ENCODE measurements at places on chromosomes 6 and 20. TPM values are rescaled to one million over a fixed set of nuclear protein-coding genes. Genes with fewer than 3 reads are reported as not detected.

Gene C2
- total RNA-seq: 1.6 TPM

Gene SMIM28
- total RNA-seq: not detected

Gene WASF1
- 5.3 TPM for total RNA-seq

Gene LY6G6D
- not detected for total RNA-seq

Gene CCM2L
- not detected for total RNA-seq

Gene ROS1
- total RNA-seq: not detected

Gene RGL2
- 17.7 TPM for total RNA-seq

Gene SMOC2
- not detected for total RNA-seq

Gene LRFN2
- total RNA-seq: not detected

Gene RSPO3
- total RNA-seq: not detected

Gene BACH2
- total RNA-seq: 78.0 TPM

Gene PTK6
- 0.26 TPM for total RNA-seq

Gene C6orf58
- 0.18 TPM for total RNA-seq

Gene RBBP8NL
- not detected for total RNA-seq

Gene HLA-DPA1
- total RNA-seq: 16.3 TPM

DNA sequence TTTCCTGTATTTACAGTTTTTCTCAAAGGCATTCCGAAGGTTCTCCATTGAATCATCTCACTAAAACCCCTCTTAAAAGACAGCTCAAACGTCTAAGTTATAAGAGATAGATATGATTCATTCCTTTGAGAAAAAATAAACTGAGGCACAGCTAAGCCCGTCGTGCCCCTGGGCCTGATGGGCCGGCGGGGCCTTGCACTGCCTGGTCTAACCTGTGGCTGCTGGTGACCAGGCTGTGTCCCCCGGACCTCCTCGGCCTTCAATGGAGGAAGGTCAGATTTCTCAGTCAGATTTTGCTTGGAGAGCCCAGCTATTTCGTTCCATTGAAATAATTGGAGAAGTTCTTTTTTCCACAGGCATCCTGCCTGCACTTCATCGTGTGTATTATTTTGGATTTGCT, 11.3 kb upstream of the FOXC1 start:
- DNase-seq: no peak

DNA sequence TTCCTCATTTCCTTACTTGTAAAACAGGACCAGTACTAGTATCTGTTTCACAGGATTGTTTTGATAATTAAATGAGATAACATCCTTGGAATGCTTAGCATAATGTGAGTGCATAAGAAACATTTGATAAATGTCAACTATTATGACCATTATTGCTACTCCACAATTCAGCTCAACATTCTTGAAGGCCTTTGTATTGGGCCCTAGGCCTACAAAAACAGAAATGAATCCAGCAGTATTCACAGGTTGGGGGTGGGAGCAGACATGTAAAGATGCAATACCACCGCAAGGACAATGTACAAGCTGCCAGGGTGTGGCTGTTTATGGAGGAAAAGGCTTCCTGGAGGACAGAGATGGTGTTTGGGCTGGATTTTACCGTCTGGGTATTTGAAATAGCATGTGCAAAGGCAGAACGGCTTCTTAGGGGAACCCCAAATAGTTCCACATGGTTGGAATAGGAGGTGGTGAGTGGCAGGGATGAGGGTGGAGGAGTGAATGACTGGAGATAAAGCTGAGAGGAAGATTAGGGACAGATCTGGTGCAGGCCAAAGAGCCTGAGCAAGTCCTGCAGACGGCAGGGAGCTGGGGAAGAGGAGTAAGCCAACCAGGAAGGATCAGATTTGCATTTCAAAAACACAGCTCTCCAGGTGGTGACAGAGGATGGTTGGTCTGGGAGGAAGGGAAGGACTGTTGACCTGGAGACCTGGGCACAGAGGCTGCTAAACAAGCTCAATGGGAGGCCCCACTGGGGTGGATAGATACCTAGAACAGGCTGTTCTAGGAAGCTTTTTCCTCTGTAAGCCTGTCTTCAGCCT, 57.0 kb upstream of the EPB41L1 start:
- DNase-seq: no peak

DNA sequence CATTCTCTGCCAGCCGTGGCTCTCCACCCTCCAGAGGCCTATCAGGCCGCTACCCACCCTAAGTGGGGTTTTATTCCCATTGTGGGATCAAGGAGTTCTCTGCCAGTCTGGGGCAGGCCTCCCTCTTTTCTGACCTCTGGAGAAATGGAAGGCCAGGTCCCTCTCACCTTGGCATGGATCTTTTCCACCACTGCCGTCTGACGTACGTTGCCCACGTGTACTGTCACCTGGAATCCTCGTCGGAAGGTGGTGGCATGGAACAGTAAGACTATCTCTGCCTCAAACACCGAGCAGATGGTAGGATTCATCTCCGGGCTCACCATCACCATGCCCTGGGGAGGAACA, 7.3 kb downstream of the GTPBP2 start:
- DNase-seq: no peak

- no peak for DNase-seq
Observed at GRCh38 chr6:101931766-101932165, 538.3 kb downstream of the GRIK2 start.

- DNase-seq: no peak
Observed at GRCh38 chr6:169344750-169345065, 91.1 kb upstream of the THBS2 start.

- no peak for DNase-seq
Observed at GRCh38 chr20:43014206-43014605, 175.5 kb downstream of the PTPRT start.

- no peak for DNase-seq
Observed at GRCh38 chr6:25053875-25054371, 118.2 kb upstream of the RIPOR2 start.

DNA sequence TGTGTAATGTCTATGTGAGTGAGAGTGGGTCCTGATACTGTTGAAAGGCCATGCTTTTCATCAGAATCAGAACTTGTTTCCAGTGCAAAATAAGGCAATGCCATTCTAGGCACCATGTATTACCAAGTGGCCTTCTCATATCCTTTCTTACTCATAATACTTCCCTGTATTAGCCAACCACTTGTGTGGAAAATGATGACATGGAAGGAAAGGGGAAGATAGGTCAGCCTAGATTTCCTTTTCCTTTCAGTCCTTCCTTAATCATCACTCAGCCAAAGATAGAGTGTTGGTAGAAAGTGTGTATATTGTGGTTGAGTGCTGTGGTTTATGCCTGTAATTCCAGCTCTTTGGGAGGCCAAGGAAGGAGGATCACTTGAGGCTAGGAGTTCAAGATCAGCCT, 158.6 kb upstream of the PREP start:
- DNase-seq: no peak

DNA sequence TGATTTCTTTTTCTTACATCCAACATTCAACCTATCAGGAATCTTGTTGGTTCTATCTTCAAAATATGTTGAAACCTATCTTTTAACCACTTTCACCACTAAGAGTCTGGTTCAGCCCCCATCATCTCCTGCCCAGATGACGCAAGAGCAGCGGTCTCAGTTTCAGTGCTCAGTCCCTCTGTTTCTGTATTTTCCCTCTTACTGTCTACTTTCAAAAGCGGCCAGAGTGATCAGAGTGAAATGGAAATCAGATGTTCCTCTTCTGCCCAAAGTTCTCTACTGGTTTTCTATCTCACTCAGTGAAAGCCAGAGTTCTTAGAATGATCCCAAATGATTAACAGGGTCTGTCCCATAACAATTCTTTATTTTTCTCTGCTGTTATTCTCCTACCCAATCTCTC, 147.9 kb upstream of the PDE7B start:
- peak; percentile 12 for DNase-seq

GRCh38 chr20:62486484-62486883, 10.7 kb upstream of the GATA5 start:
- DNase-seq: no peak

DNA sequence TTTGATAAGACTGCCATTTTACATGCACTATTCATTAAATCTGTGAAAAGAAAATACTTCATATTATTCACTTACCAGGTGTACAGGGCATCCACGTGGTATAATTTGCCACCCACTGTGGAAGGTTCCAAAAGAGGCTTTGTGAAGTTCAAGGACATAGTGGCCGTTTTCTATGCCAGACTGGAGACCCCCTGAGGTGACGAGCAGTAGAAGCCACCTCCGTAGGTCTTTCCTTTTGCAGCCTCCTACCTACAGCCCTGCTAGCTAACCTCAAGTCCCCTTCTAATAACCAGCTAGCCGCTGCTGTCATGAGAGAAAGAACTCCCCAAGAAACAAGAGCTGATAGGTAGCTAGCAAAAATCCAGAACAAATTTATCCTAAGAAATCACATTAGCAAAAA, 110.5 kb downstream of the ARHGAP18 start:
- DNase-seq: no peak

- DNase-seq: peak; percentile 15
Observed at GRCh38 chr20:23492292-23492691, 1.4 kb downstream of the CST8 start.

GRCh38 chr6:47056832-47057231, 14.7 kb upstream of the ADGRF1 start:
- DNase-seq: no peak

- no peak for DNase-seq
Observed at GRCh38 chr20:1002682-1003561, 811 bp upstream of the RSPO4 start.

- DNase-seq: peak; percentile 46
Observed at GRCh38 chr6:25056130-25056529, 120.4 kb upstream of the RIPOR2 start.

- no peak for DNase-seq
Observed at GRCh38 chr20:9506280-9506821, 8.0 kb upstream of the LAMP5 start.

GRCh38 chr6:107228754-107229153, 113.4 kb upstream of the BEND3 start:
- DNase-seq: no peak

DNA sequence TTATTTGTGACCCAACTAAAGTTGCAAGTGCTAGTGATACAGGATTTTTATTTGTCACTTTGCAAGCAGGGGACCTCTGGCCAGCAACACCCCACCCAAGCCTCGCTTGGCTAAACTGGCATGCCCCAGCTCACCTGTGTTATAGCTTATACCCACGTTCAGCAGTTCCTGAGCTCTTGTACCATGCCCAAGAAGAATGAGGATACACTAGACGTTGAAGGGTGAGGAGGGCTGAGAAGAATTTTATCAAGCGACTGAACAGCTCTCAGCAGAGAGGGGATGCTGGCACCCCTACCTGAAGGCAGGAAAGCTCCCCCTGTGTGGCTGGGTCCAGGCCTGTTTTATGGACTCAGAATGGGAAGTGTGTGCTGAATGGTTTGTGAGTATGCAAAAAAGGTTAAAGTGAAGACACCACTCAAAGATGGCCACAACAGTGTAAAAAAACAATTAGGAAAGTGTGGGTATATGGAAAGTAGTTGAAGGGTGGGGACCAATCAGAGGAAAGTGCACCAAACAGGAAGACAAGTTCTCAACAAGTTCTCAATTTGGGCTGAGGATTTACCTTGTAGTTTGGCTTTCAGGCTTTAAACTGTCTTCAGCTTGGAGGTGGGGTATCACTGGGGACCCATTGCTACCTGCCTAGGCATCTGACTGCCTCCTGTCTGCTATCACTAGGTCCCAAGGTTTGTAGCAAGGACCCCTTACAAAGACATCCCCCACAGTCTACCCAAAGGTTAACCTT, 15.0 kb downstream of the BTN2A1 start:
- no peak for DNase-seq

DNA sequence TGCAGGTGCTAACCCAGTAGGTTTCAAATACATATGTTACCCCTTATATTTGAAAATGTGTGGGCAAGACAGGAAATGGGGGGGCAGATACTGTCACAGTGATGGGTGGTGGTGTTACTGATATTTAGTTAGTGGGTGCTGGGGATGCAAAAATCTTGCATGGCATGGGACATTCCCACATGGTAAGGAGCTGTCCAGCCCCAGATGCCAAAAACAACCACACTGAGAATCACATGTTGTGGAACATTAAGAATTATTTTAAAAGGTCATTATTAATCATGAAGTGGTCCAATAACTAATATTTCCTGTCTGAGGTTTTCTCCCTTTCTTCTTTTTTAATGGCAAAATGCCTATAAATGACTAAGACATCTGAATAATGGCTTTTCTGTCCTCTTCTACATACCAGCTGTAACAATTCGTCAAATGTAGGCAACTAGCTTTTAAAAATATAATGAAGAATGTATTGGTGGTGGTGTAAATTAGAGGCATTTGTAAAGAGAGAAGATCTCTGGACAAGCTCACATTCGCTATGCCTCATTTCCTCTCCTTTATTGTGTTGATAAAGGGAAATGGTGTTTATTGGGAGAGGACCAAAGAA, 57.3 kb upstream of the SLC35B3 start:
- no peak for DNase-seq

DNA sequence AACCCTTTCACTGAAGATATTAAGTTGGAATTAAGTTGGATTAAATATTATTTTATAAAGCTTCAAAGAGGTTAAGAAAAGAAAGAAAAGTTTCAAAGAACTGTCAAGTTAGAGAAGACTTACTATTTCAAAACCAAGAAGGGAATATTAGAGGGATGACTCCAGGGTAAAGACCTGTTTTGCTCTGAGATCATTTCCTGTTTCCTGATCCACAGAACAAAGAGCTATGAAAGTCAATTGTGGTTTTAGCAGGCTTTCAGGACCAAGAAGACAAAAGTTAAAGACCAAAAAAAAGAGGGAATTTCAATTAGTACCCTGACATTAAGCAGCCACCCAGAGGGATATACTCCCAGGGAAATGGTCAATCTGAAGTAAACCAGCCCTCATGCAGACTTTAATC, 19.4 kb downstream of the ESF1 start:
- DNase-seq: no peak

- no peak for DNase-seq
Observed at GRCh38 chr6:107345393-107345792, 114.0 kb downstream of the PDSS2 start.

- no peak for DNase-seq
Observed at GRCh38 chr20:61118429-61119224, 133.4 kb upstream of the CDH4 start.

DNA sequence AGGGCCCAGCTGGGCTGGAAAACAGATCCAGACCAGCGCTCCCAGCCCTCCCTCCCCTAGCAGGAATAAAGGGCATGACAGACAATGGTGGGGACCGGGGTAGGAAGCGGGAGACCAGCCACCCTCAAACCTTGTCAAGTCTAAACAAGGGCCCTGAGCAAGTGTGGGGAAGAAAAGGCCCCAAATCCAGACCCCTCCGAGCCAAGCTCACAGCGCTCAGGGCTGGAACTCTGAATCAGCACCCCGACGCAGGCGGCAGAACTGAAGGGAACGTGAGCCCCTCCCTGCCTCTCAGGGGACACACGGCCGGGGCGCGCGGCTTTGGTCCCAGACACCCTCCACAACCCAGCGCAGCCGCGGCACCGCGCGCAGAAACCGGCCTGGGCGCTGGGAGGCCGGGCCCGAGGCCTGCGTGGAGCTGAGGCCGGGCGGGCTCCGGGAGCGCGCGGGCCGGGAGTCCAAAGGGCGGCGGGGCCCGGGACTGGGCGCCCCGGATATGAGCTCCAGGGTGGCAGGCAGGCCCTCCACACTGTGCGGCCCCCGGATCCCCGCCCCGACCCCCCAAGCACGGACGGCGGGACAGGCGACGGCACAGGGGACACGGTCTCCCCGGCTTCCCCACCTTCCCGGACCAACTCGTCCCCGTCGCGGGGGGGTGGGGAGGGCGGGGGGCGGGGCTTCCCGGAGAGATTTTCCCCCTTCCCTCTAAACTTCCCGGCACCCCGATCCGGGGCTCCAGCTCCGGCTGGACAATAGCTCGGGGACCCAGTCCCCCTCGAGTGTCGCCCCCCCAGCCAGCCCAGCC, 641 bp downstream of the TEAD3 start:
- DNase-seq: no peak
